D341Med (cell line): ENCODE measurements at places on chromosomes 6 and 20.

DNA sequence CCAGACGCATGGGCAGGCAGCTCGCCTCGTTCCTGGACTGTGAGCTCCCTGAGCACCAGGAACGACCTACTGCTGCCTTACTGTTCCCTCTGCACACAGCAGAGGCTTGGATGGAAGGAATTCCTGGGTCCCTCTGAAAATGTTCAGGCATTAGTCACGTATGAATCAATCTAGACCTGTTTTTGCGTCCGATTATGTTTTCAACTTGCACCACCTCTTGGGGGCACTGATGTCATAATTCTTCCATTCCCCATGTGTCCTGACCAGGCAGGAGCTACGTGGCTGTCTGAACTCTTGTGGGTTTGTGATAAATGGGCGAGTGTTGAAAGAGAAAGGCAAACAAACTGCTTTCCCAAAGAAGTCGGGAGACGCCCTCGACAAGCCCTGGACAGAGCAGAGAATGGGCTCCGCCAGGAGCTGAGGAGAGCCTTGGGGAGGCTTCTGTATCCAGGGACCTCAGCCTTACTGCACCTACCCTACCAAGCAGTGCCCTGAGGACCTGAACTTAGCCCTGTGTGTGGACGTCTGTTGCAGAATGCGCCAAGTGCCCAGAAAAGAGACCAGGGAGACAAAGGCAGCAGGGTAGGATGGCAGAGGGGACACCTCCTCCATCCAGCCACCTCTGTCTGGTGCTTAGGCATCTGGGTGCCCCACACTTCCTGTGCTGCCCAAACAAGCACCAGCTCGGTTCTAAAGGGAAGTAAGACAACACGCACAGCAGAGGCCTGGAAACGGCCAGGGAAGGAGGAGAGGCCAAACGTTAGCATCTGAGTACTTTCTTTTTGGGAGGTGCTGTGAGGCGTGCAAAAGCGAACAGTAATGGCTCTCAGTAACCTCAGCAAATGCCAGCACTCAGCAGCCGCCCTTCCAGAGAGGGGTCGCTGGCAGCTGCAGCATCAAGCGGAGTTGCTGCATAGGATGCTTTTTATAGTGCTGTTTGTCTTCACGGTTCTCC is 124.2 kb downstream of the LY86 start:
- no peak for DNase-seq

- DNase-seq = no peak
Measured at GRCh38 chr6:31541059-31541657, 645 bp downstream of the DDX39B start.

GRCh38 chr6:33454009-33454946 is at the start of gene ZBTB9:
TSS of gene ZBTB9 (plus strand) at chr6:33454576. CDS start at chr6:33455101, 525 bp downstream.
- peak; percentile 99 for DNase-seq

DNA sequence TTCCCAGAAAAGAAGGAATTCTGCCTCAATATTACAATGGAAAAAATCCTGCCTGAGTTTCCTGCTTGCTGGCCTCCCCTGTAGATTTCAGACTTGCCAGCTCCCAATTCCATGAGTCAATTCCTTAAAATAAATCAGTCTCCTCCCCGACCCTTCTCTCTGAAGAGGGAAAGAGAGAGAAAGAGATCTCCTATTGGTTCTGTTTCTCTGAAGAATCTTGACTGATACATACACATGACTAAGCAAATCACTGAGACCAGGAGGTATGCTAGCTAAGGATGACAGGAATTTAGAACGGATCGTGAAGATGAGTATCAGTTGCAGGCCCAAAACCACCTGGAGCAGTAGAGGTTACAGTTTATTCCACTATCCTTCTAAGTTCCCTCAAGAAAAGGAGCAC is 11.3 kb upstream of the RBM24 start:
- no peak for DNase-seq

GRCh38 chr20:64226686-64227580 is 28.6 kb upstream of the PCMTD2 start:
- DNase-seq = no peak

DNA sequence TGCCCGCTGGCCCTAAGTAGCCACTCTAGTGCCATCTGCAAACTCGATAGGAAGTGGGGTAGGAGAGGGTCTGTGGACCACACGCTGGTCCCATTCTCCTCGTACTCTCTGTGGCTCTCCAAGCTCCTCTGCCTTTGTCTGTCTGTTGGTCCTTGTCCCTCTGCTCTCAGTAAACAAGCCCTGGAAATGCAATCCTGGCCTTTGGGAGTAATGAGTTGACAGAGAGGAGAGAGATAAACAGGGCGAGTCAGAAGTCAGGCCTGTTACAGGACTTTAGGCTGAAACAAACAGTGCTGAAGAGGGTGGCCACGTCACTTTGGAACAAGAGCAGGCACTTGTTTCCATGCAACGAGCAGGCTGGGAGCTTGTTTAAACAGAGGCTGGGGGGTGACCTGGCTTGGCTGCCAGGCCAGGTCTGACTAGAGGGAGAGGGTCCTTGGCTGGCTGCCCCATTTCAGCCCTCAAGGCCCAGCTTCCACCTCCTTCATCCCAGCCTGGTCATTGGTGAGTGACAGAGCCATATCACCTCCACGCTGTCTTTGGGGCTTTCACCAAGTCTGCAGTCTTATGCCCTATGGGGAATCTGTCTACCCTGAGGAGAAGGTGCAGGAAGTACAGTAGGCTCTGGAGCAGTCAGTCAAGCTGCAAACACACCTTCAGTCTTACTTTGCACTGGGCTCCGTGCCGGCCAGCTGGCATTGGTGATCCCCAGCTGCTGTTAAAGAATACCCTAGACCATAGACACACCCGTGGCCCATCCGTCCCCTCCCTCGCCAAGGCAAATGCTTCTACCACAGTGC is 22.6 kb downstream of the FOXP4 start:
- DNase-seq = no peak

DNA sequence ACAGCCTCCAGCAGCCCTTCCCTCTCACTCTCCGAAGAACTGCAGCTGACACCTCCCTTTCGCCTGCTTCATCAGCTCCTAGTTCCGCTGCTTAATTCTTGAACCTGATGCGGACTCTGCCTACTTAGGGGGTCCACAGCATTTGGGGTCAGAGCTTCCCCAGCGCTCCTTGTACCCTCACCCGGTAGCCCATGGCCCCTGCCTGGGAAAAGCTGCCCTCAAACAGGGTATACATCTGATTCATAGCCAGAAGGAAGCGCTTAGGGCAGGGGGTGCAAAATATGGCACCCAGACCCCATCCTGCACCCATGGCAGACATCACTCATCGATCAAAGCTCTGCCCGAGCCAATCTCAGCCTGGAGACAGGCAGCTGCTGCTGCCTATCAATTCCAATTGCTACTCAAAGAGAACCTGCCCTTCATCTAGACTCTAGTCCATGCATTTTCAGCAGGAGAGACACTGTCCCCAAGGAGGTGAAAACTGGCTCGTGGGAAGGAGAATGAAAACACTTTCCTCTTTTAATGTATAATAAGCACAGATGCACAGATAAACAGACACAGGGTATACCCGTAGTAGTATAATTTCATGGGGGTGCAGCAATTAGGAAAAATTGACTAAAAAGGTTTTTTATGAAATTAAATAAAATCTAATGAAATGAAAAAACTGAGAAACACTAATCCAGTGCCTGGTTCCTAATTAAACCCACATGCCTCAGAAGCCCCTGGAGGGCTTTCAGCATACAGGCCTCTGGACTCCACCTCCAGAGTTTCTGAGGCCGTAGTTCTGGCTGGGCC is 194.8 kb downstream of the PREX1 start:
- DNase-seq = no peak

GRCh38 chr6:91094806-91095475 is 508.1 kb upstream of the MAP3K7 start:
- DNase-seq = no peak

DNA sequence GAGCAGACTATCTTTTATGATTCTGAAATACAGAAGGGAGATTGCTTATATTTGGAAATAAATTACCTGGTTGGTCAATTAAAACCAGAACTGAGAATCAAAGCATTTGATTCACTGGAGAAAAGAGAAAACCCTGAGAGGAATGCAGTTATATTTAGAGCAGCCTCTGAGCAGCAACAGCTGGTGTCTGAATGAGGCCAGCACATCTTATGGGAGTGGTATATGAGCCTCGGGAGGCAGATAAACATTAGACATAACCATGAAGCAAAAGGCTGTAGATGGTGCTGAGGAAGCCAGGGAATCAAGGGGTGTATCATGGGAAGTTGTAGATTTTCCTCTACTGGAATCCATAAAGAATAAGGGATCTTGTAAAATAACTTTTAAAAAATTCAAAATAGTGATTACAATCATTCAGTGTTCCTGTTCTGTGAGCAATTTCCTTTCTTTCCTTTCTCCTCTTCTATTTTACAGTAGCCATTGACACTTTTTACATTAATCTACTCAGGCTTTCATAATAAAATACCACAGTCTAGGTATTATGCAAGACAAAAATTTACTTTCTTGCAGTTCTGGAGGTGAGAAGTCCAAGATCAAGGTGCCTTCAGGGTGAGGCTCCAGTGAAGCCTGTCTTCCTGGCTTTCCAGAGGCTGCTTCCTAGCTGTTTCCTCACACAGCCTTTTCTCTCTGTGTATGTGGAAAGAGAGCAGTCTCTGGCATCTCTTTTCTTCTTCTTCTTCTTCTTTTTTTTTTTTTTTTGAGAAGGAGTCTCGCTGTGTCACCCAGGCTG is 32.8 kb upstream of the ENPP5 start:
- DNase-seq = no peak

- no peak for DNase-seq
Measured at GRCh38 chr20:58568483-58569240, 53.5 kb upstream of the APCDD1L start.

DNA sequence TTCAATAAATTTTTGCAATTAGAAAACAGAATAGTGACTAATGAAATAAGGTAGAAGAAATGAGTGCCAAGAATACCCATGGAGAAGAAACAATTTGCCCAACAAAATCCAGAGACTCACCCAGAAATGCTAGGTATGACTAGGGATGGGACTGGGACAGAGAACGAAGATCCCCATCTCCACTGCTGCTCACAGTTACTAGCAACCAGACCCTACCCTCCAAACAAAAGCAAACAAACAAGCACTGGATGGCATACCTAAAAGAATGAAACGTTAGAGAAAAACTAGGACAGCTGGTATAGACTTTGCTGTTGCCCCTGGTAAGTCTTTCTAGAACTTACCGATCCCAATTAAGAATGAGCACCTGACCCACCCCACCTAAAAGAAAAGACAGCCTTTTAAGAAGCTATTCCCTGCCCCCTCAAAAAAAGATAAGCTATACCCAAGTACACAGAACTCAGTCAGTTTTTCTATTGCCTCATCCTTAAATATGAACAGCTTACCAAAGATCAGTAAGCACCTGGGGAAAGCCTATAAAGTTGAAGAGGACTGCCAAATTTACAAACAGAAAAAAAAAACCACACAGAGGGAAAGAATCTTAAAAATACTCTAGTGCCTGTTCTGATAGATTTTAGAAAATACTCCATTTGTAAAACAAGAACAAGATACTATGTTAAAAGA is 31.7 kb downstream of the REPS1 start:
- no peak for DNase-seq

- DNase-seq = no peak
Measured at GRCh38 chr20:20366551-20366875, 1.4 kb upstream of the INSM1 start.

DNA sequence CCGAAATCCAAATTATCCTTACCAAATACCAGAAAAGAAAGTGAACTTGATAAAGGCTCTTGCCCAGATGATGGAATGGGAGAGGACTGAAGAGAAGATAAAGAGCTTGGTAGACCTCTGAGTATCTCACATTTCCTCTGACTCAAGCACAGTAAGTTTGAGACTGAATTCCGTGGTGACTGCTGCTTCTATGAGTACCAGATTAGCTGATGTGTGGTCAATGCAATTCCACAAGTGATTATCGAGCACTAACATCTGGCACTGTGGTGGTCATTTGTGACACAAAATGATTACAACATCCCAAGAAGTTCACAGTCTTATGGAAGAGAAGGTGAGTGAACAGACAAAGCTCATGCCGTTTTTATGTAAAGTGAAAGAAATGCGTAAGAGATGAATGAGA is 2.6 kb upstream of the RPS6KA2 start:
- no peak for DNase-seq

- DNase-seq = no peak
Measured at GRCh38 chr6:109051301-109052017, 43.2 kb downstream of the SESN1 start.

DNA sequence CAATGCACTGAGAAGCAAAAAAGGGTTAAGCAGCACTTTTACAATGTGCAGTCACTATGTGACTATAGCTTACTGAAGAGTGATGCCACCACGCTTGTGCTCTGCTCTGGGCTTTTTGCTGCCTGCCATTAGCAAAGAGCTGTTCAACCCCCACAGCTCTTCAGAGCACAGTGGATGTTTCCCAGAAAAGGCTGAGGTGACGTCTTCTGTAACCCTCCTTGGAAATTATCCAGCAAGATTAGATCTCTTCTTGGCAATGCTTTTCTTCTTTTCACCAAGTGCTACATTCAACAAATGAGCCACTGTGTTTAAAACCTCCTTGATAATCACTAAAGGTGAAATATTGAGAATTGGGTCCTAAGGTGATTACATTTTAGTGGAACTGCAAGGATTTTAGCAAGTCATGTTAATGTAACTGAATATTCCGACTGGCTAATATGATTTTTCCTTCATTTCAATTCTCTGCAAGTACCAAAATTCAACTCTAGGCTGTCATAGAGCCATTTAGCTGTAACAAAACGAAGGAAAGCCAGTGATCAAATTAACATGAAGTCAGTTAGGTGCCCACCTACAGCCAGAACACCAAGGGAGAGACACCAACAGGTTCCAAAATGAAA is 34.9 kb downstream of the ELOVL5 start:
- DNase-seq = no peak

- DNase-seq = no peak
Measured at GRCh38 chr6:77458421-77458820, 4.9 kb downstream of the HTR1B start.

DNA sequence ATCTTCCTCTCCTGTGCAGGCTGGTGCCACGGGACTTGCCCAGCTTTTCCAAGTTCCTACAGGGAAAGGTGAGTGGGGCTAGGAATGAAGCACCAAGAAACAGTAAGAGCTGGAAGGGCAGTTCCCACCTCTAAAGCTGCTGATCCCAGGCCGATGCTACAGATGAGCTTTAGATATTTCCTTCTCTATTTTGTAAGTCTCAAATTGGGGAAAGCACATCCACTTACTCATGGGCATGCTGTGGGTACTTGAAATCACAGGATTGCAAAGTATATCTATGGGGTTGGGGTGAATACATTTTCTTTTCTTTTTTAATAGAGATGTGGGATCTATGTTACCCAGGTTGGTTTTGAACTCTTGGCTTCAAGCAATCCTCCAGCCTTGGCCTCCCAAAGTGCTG is 3.1 kb downstream of the ZBTB2 start:
- no peak for DNase-seq

GRCh38 chr6:169763308-169763707 is 11.9 kb downstream of the ERMARD start:
- no peak for DNase-seq

GRCh38 chr6:118263921-118264486 is 284.1 kb upstream of the PLN start:
- no peak for DNase-seq

DNA sequence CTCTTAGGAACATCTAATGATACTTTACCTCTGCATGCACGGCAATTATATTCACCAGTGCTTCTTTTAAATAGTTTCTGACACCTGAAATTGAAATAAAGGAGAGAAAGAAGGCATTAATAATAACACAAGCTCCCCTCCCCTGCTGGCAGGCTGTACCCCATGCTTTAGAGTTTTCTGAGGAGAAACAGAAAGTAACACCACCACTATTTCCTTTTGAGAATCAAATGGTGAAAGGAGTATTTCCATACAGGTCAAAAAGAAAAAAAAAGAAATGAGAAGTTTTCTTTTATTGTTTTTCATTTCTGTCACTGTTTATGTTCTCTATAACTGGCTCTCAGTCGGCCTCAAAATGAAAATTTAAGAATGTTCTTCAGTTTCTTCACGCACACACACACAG is 108.1 kb downstream of the IRF4 start:
- no peak for DNase-seq
